ENCODE measurements at places on chromosomes 5 and 9. TPM values are rescaled to one million over a fixed set of nuclear protein-coding genes. Genes with fewer than 3 reads are reported as not detected.

- peaks cover 91% of the 10 kb centered on the region for H3K27me3 ChIP-seq
- no peak for DNase-seq
- no peak overlapping the region for H3K4me3 ChIP-seq
- no peak overlapping the region for H3K27ac ChIP-seq
- H3K36me3 ChIP-seq, result no peaks in the 10 kb centered on the region
- H3K4me1 ChIP-seq, result peaks cover 6% of the 10 kb centered on the region
Measured at GRCh38 chr5:135032999-135033861, 798 bp downstream of the PITX1 start.

- H3K4me3 ChIP-seq, result no peak overlapping the region
- H3K27me3 ChIP-seq, result no peaks in the 10 kb centered on the region
- H3K36me3 ChIP-seq, result peaks cover 38% of the 10 kb centered on the region
Measured at GRCh38 chr5:96771395-96771794, 36.4 kb downstream of the ERAP1 start.

DNA sequence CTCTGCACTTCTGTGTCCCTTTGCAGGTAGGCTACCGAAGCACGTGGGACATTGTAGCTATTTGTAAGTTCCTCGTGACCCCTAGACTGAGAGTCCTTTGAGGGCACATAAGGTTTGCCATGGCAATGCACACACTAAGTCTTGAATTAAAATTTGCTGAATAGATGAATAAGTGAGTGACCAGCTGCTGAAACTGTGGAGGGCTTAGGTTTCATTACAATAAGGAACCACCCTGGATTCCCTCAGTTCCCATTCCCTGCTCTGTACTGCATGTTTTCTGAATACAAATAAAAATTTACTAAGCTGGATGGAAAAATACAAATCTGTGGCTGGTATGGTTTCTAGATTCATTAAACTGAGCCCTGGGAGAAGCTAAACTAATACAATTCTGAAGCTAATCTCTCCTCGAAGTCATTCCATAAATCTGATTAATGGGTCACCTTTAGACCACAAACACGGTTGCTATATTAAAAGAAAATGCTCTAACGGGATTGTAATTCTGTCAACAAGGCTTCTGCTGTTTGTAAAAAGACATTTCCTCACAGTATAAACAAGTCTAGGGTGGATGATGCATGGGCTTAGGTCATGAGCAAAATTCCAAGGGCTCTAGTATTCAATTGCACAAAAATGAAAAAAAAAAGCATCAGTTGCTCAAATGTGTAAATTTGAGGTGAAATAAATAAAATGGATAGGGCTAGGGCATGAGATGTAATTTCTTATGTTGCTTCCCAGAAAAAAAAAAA is 172.3 kb downstream of the ATP10B start:
- H3K27ac ChIP-seq, result no peak overlapping the region
- no peaks in the 10 kb centered on the region for H3K27me3 ChIP-seq
- H3K36me3 ChIP-seq, result no peaks in the 10 kb centered on the region
- no peak overlapping the region for H3K4me3 ChIP-seq
- H3K4me1 ChIP-seq, result no peaks in the 10 kb centered on the region
- DNase-seq, result no peak

The VLDLR gene
- 1.6 TPM for total RNA-seq

- H3K4me3 ChIP-seq, result no peak overlapping the region
- no peaks in the 10 kb centered on the region for H3K4me1 ChIP-seq
- H3K27me3 ChIP-seq, result no peaks in the 10 kb centered on the region
- DNase-seq, result no peak
- H3K27ac ChIP-seq, result no peak overlapping the region
Measured at GRCh38 chr5:33675958-33676464, 215.8 kb downstream of the ADAMTS12 start.

All from thymus (tissue), 14 donors.